ENCODE measurements at places on chromosomes 5 and 9.

DNA sequence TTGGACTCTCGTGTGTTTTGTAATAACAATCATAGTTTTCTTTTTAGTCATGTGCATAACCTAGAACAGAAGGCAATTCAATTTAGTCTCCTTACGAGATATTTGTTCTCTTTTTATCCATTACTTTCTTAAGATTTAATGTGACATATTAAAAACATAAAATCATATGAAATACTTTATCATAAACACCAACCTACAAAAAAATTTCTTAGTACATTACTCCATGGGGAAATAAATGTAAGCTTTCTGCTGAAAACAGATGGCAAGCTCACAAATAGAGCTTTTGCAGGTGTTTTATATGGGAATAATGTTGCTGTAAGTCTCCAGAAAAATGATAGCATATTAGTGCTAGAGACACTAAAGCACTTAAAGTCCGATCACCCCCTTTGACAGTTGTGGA is 1035.2 kb upstream of the ARRDC3 start:
- H3K36me3 ChIP-seq: no peaks in the 10 kb centered on the region
- no peak overlapping the region for H3K27ac ChIP-seq
- no peaks in the 10 kb centered on the region for H3K4me1 ChIP-seq
- H3K27me3 ChIP-seq: no peaks in the 10 kb centered on the region
- H3K4me3 ChIP-seq: no peak overlapping the region

- DNase-seq: no peak
- no peaks in the 10 kb centered on the region for H3K36me3 ChIP-seq
- peaks cover 27% of the 10 kb centered on the region for H3K4me1 ChIP-seq
- no peak overlapping the region for H3K27ac ChIP-seq
- H3K27me3 ChIP-seq: no peaks in the 10 kb centered on the region
- H3K4me3 ChIP-seq: no peak overlapping the region
Measured at GRCh38 chr5:148913493-148913892, 87.1 kb downstream of the ADRB2 start.

DNA sequence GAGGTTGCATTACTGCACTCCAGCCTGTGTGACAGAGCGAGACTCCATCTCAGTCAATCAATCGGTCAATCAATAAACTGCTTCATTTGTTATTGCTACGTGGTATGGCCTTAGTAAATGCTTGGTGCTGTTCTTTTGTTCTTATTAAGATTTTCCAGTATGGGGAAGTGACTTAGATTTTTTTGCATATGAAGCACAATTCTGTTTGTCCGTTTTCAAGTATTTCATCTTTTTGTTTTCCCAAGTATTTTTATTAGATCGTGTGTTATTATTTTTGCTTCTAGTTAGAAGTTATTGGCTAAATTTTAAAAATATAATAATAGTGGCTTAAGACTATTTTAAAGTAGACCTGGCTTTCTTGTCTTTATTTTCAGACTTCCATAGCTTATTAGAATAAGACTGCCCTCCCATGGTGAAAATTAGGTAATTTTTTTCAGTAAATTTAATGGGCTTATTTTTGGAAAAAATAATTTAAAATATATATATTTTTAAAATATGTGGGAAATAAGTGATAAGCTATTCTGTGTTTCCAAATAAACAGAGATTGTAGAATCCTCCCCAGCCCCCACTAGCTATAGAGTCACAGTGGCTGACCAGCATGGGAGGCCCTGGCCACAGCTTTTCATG is 14.7 kb upstream of the OMD start:
- H3K4me3 ChIP-seq: no peak overlapping the region
- DNase-seq: no peak
- H3K27ac ChIP-seq: peak overlapping the region; percentile 89
- H3K27me3 ChIP-seq: no peaks in the 10 kb centered on the region
- H3K4me1 ChIP-seq: peaks cover 20% of the 10 kb centered on the region

DNA sequence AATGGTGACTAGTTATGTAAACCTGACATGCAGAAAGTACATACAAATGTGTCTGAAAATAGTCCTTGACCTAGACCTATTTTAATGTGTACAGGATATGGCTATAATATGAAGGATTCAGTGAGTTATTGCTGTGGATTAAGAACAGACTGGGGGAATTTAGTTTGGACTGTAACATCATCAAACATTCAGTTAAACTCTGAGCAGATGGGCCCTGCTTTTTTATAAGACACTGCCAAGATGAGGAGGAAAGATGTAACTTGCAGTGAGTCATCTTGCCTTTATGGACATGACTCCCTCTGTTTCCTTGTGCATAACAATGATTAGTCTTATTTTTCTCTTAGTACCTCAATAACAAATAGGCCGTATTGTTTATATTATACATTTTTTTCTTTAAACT is 12.2 kb downstream of the PPP3R2 start:
- no peak overlapping the region for H3K27ac ChIP-seq
- no peaks in the 10 kb centered on the region for H3K27me3 ChIP-seq
- no peaks in the 10 kb centered on the region for H3K36me3 ChIP-seq
- DNase-seq: no peak

GRCh38 chr9:137593176-137593575 is 2.9 kb upstream of the ZMYND19 start:
- H3K4me3 ChIP-seq: peak overlapping the region; percentile 32
- H3K4me1 ChIP-seq: peaks cover 8% of the 10 kb centered on the region
- DNase-seq: no peak
- peaks cover 14% of the 10 kb centered on the region for H3K36me3 ChIP-seq
- no peak overlapping the region for H3K27ac ChIP-seq
- no peaks in the 10 kb centered on the region for H3K27me3 ChIP-seq

DNA sequence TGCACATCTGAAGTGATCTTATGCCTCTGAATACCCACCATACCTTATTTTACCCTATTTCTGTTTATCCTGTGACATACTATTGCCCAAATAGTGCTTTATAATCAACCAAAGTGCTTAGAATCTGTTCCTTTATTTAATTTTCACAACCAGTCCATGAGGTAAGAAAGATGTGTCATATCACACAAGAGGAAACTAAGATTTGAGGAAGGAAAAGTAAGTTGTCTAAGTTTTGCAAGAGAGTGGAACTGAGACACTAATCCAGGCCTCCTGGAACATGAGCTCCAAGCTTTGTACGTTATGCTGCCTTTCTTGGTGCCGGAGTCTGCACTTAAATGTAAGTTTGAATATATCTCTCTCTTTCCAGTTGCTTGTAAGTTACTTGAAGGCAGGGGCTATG is 17.2 kb downstream of the KDM3B start:
- H3K4me1 ChIP-seq: peaks cover 33% of the 10 kb centered on the region
- peak overlapping the region; percentile 2 for H3K4me3 ChIP-seq
- H3K27me3 ChIP-seq: no peaks in the 10 kb centered on the region
- peak overlapping the region; percentile 18 for H3K27ac ChIP-seq

GRCh38 chr9:94829380-94830070 is 103.0 kb downstream of the AOPEP start:
- no peak for DNase-seq
- no peak overlapping the region for H3K27ac ChIP-seq
- no peaks in the 10 kb centered on the region for H3K27me3 ChIP-seq
- peaks cover 2% of the 10 kb centered on the region for H3K36me3 ChIP-seq

DNA sequence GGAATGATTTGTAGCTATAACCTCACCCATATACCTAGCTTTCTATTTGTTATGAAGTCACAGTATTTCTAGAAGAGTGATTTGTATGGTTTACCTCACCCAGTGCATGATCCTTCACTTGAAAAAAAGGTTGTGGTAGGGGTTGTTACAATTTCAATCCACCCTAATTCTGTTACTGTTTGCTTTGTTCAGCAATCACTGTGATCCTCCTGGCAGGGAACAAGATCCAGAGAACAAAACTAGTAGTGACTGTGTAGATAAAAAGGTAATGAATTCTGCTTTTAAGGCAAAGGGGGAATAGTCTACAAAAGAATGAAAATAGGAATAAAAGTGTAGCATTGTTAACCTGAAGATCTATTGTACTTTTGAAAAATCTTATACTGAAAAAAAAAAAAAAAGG is 191.3 kb upstream of the SH3GL2 start:
- no peak overlapping the region for H3K4me3 ChIP-seq
- no peaks in the 10 kb centered on the region for H3K4me1 ChIP-seq
- no peaks in the 10 kb centered on the region for H3K27me3 ChIP-seq
- H3K27ac ChIP-seq: no peak overlapping the region

GRCh38 chr5:120457839-120458507 is 6.1 kb upstream of the PRR16 start:
- peaks cover 8% of the 10 kb centered on the region for H3K27me3 ChIP-seq
- peak; percentile 29 for DNase-seq
- H3K4me3 ChIP-seq: peak overlapping the region; percentile 73
- peak overlapping the region; percentile 14 for H3K27ac ChIP-seq
- peaks cover 7% of the 10 kb centered on the region for H3K4me1 ChIP-seq

- no peaks in the 10 kb centered on the region for H3K27me3 ChIP-seq
- no peaks in the 10 kb centered on the region for H3K4me1 ChIP-seq
- no peak for DNase-seq
- no peaks in the 10 kb centered on the region for H3K36me3 ChIP-seq
- no peak overlapping the region for H3K4me3 ChIP-seq
Measured at GRCh38 chr9:106887066-106887465, 24.1 kb downstream of the ZNF462 start.

GRCh38 chr5:166074582-166075481 is 2216.6 kb upstream of the WWC1 start:
- no peaks in the 10 kb centered on the region for H3K36me3 ChIP-seq
- no peaks in the 10 kb centered on the region for H3K27me3 ChIP-seq
- DNase-seq: no peak
- H3K4me1 ChIP-seq: no peaks in the 10 kb centered on the region

DNA sequence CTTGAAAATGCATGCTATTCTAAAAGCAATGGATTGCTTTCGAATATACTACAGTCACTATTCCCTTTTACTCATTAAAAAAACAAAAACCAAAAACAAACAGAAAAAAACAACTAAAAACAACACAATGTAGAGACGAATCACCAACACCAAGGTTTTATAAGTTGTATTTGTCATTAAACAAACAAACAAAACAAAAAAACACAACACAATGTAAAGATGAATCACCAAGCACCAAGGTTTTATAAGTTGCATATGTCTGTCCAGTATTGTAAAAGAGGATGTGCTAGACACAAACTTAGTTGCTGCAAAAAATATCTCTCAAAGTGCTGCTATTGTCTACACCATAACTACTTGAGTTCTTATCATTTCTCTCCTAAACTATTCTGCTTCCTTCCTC is 1269.2 kb downstream of the EFNA5 start:
- no peaks in the 10 kb centered on the region for H3K27me3 ChIP-seq
- no peaks in the 10 kb centered on the region for H3K4me1 ChIP-seq
- H3K27ac ChIP-seq: no peak overlapping the region
- H3K36me3 ChIP-seq: no peaks in the 10 kb centered on the region

- peaks cover 4% of the 10 kb centered on the region for H3K4me1 ChIP-seq
- H3K27ac ChIP-seq: no peak overlapping the region
- DNase-seq: no peak
- no peaks in the 10 kb centered on the region for H3K36me3 ChIP-seq
Measured at GRCh38 chr9:95740217-95741004, 135.1 kb upstream of the ERCC6L2 start.

DNA sequence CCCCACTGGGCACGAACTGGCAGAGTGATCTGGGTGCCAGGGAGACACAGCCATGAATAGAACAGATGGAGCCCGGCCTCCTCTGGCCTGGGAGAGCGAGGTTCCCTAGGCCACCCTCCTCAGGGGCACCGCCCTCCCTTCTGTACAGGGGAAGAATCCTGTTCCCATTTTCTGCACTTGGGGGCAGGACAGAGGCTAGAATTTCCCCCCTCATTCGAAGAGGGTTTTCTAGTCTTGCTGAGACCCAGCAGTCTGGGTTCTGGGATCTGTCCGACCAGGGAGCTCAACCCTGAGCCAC is 52.7 kb downstream of the COL5A1 start:
- H3K4me3 ChIP-seq: no peak overlapping the region
- no peaks in the 10 kb centered on the region for H3K27me3 ChIP-seq
- no peaks in the 10 kb centered on the region for H3K4me1 ChIP-seq
- no peak overlapping the region for H3K27ac ChIP-seq

- DNase-seq: no peak
- H3K27me3 ChIP-seq: no peaks in the 10 kb centered on the region
- H3K36me3 ChIP-seq: no peaks in the 10 kb centered on the region
- H3K4me1 ChIP-seq: no peaks in the 10 kb centered on the region
- no peak overlapping the region for H3K27ac ChIP-seq
Measured at GRCh38 chr9:16361118-16361517, 509.4 kb downstream of the BNC2 start.

- peaks cover 31% of the 10 kb centered on the region for H3K4me1 ChIP-seq
- peak overlapping the region; percentile 87 for H3K4me3 ChIP-seq
- DNase-seq: no peak
- peaks cover 7% of the 10 kb centered on the region for H3K36me3 ChIP-seq
- no peak overlapping the region for H3K27ac ChIP-seq
Measured at GRCh38 chr9:4982721-4983482, 2.2 kb upstream of the JAK2 start.

DNA sequence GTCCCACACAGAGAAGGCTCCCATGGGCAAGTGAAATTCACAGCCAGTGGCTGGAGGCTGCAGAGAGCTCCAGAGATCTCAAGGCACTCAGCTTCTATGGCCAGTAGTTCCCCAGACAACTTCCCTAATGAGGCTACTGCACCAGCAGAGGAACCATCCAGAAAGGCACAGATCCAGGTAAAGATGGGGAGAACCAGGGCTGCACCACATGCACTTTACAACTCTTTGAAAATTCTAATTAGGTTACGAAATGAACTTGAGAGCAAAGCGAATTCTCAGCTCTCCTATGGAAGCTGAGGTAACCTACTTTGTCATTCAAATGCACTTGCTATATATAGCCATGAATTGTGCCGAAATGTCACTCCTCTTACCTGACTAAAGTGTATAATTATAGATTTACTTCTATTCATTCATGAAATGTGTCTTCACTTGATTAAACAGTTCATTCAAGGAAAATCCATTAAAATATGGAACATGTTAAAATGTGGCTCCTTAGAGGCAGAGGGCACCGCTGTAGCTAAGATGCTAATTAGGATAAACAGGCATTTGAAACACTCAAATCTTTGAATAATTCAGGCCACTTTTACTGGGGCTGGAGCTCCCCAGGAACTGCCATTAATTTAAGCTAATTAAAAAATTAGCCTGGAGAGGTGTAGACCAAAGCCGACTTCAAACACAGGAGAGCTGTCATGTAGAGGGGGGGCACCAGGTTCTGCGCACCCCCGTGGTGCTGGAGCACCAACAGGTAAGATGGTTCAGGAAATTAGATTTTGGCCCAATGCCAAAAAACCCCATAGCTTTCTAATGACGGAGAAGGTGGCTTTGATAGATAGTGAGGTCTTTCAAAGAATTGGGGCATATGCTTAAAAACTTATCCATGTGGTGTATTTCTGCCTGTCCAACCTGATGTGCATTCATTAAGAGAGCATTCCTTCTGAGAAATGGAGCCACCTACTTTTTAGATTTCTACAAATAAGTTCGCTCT is 204.1 kb downstream of the GABBR2 start:
- DNase-seq: no peak
- peaks cover 3% of the 10 kb centered on the region for H3K36me3 ChIP-seq
- H3K27me3 ChIP-seq: peaks cover 57% of the 10 kb centered on the region
- H3K27ac ChIP-seq: no peak overlapping the region

- H3K27ac ChIP-seq: no peak overlapping the region
- no peak overlapping the region for H3K4me3 ChIP-seq
Measured at GRCh38 chr9:137218754-137219271, 3.2 kb downstream of the RNF208 start.

GRCh38 chr9:122879443-122879842 is 25.7 kb downstream of the RC3H2 start:
- H3K36me3 ChIP-seq: peaks cover 75% of the 10 kb centered on the region
- no peaks in the 10 kb centered on the region for H3K27me3 ChIP-seq
- DNase-seq: no peak
- peaks cover 6% of the 10 kb centered on the region for H3K4me1 ChIP-seq
- H3K4me3 ChIP-seq: no peak overlapping the region
- H3K27ac ChIP-seq: no peak overlapping the region

GRCh38 chr5:146793709-146794108 is 84.8 kb downstream of the PPP2R2B start:
- H3K4me1 ChIP-seq: peaks cover 82% of the 10 kb centered on the region
- H3K27ac ChIP-seq: peak overlapping the region; percentile 22
- H3K27me3 ChIP-seq: no peaks in the 10 kb centered on the region
- H3K4me3 ChIP-seq: no peak overlapping the region

All from central memory CD8-positive, alpha-beta T cell (primary cell).